Diencephalon (tissue), 1 donor: ENCODE measurements at places on chromosomes 1 and 21. TPM values are rescaled to one million over a fixed set of nuclear protein-coding genes. Genes with fewer than 3 reads are reported as not detected.

Gene IQGAP3
- 3.5 TPM for total RNA-seq

Gene CRNN
- total RNA-seq: not detected

Gene FMN2
- total RNA-seq: 46.8 TPM

Gene SUMO3
- 109 TPM for total RNA-seq

Gene LAMC2
- total RNA-seq: 5.3 TPM

Gene SPRR5
- not detected for total RNA-seq

Gene KRTAP19-5
- not detected for total RNA-seq

Gene CIART
- 6.5 TPM for total RNA-seq

Gene SYNJ1
- 33.4 TPM for total RNA-seq

Gene CAMSAP2
- 151 TPM for total RNA-seq

Gene RAB3B
- 81.2 TPM for total RNA-seq

Gene FMO5
- total RNA-seq: 1.4 TPM

Gene IL19
- total RNA-seq: not detected

Gene NBPF15
- total RNA-seq: 74.0 TPM

Gene CD48
- 0.46 TPM for total RNA-seq

Gene HMCN1
- total RNA-seq: 4.4 TPM

Gene POU3F1
- total RNA-seq: 1.6 TPM

Gene DMRTA2
- total RNA-seq: 0.92 TPM

Gene SV2A
- total RNA-seq: 183 TPM

Gene BPNT1
- total RNA-seq: 19.8 TPM
